ENCODE measurements at places on chromosomes 16 and 17. TPM values are rescaled to one million over a fixed set of nuclear protein-coding genes. Genes with fewer than 3 reads are reported as not detected.
A peak's percentile ranks its signal among the peaks of the same experiment; 100 is the strongest.

DNA sequence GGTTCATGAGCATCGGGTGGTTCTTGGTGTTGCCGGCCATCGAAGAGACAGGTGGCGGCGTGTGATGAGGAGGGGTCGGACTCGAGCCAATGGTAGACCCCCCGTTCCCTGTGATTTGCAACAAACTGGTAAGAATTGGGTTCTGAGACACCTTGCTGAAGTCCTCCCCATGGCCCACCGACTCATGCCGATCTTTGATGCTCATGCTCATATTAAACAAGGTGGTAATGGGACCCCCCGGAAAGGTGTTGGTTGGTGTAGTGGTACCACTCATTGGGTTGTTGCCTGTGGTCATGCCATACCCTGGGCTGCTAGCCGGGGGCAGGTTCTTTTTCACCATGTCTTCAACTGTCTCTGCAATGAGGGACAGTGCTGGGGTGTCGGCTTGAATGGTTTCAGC, 8.9 kb upstream of the FBXL20 start:
- no peak for DNase-seq

DNA sequence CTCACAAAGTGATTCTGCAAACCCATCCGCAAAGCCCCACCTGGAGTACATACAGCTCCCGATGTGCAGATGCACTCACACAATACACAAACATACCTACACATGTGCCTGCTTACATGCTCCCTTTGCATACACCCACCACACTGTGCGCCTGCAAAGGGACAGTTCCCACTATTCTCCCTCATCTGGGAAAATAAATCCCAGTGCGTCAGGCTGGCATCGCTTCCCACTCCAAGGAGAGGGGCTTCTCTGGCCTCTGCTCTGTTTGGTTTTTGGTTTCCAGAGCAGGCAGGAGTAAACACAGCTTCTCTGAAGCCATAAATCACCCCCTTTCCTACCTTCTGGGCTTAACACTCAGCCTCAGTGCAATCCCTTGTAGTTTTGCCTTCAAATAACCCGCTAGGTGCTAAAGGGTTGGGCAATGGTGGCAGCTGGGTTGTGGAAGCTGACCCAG, 14.7 kb downstream of the HOXB4 start:
- no peak for DNase-seq

- DNase-seq = no peak
These were observed 80.3 kb downstream of the FTO start for GRCh38 chr16:53784291-53784690.

GRCh38 chr17:73192206-73192893, 505 bp upstream of the COG1 start:
- peak; percentile 37 for DNase-seq

GRCh38 chr17:41939044-41939692, 8.8 kb downstream of the ODAD4 start:
- no peak for DNase-seq

GRCh38 chr16:3957344-3957980, 76.9 kb upstream of the CREBBP start:
- no peak for DNase-seq

DNA sequence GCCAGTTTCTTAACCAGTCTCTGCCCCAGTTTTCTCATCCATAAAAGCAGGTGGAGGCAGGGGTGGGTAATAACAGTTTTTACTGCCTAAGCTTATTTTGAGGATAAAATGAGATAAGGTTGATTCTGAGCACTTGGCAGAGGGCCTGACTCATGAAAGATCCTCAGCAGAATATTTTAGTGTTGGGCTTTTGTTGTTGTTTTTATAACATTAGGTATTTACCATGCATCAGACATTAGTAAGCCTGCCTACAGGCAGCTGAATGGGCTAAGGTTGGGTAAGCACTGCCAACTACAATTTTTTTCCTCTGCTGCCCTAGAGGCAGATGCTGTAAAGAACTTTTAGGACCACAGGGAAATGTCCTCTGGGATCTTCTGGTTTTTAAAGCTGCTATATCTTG, 43.1 kb downstream of the SCNN1G start:
- DNase-seq = no peak

- no peak for DNase-seq
These were observed 215.4 kb downstream of the CHD9NB start for GRCh38 chr16:52837251-52837650.

DNA sequence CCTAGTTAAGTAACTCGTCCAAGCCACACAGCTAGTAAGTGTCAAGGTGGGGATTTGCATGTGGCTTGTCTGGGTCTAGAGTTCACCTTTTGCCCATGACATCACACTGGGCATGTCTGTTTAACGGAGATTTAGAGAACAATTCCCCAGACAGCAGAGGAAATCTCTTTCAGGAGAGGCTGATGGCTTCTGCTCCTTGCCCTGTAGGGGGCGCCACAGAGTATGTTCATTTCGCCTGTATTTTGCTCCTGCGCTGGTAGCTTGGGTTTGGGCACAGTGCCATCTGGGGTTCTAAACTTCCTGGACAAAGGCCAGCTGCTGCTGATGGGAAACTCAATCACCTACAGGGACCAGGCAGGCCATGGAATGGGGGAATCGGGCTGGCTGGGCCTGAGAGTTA, 20.4 kb downstream of the OTOA start:
- no peak for DNase-seq

- peak; percentile 31 for DNase-seq
These were observed 90.5 kb upstream of the SOX9 start for GRCh38 chr17:72030067-72030899.

The CNTNAP1 gene
- polyA plus RNA-seq = 10.1 TPM

The MRPL28 gene
- 69.2 TPM for polyA plus RNA-seq

The RHBDF2 gene
- polyA plus RNA-seq = 6.4 TPM

The NPIPA7 gene
- polyA plus RNA-seq = 24.6 TPM

Data from right renal pelvis (tissue), 4 donors.